ENCODE measurements at places on chromosomes 12 and 14. TPM values are rescaled to one million over a fixed set of nuclear protein-coding genes. Genes with fewer than 3 reads are reported as not detected.
A peak's percentile ranks its signal among the peaks of the same experiment; 100 is the strongest.

GRCh38 chr12:27020761-27021160 is 1.6 kb upstream of the MED21 start:
- no peak for DNase-seq

DNA sequence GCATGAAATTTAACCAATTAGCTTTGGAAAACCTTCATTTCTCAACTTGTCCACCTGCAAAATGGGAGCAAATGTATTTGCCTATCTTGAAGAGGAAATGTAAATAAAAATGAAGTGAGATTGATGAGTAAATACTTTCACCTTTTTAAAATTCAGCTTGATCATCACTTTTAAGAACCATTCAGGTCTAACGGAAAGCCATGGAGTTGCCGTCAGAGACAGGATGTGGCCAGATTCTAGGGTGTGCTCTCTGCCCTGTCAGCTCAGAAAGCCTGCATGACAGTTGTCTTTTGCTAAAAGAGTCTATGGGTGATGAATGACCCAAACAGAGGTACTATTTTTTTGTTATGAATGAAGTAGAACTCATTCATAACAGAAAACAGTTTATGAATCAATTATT is 104.3 kb upstream of the SLC35F4 start:
- no peak for DNase-seq

DNA sequence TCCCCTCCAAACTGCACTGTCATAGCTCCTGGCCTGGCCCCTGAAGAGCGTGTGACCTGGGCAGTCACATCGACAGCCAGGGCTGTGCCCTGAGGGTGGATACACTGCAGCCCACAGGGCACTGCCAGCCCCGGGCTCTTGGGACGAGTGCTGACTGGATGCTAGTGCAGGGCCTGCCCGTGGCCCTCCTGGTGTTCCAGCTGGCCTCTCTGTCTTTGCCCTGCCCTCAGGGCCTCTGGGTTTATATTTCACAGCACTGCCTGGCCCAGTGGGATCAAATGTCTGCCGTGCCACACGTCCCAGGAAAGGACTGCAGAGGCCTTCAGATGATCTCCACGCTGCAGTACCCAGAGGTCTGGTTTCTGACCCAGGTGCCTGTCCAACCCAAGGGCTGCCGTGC is 10.1 kb upstream of the CCDC197 start:
- DNase-seq = no peak

Gene DPY19L2
- total RNA-seq = not detected

Gene RNF212B
- not detected for total RNA-seq

Gene PPP1R12A
- total RNA-seq = 91.1 TPM

GRCh38 chr12:95480230-95480629 is 6.3 kb downstream of the METAP2 start:
- DNase-seq = peak; percentile 18

GRCh38 chr14:77181603-77182437 is at the start of gene TMEM63C:
Gene TMEM63C, plus strand, starts transcription at chr14:77181798. Its CDS starts 37,016 bp downstream, at chr14:77218814.
- peak; percentile 6 for DNase-seq

DNA sequence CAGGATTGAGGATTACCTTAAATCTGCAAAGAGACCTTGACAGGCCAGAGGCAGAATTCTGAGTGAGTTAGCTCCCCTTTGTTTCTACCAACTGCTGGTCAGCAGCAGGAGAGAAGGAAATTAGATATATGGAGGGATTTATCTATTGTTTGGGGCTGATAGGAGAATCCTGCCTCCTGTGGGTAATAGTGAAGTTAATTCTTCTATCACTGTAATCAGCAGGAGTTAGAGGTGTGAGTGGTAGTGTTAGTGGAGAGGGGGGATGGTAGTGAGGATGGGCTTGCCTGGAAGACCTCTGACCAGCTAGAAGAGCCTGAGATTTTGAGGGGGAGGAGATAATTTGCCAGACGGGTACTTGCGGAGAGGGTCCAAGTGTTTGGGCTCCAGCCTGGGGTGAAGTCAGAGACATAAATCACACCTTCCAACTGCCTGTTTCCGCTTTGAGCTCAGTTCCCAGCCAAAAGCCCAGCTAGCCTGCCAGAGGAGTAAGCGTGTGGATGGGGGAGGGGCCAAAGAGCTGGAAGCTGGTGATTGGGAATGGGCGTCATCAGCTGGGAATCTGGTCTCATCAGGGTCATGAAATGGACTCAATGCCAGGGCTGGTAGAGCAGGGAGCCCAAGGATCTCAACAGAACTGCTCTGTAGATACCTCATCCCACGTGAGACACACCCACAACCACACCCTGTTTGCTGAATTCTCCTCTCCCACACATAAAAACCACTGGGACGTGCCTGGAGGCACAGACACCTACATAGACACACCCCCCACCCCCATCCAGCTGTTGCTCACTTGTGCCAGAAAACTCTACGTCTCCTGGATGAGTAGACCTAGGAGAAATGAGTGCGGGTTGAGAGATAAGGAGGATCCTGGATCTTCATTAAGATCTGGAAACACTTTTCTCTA is 13.1 kb upstream of the ITGA5 start:
- peak; percentile 96 for DNase-seq

Gene CTSG
- not detected for total RNA-seq

Gene RNASE7
- total RNA-seq = not detected

DNA sequence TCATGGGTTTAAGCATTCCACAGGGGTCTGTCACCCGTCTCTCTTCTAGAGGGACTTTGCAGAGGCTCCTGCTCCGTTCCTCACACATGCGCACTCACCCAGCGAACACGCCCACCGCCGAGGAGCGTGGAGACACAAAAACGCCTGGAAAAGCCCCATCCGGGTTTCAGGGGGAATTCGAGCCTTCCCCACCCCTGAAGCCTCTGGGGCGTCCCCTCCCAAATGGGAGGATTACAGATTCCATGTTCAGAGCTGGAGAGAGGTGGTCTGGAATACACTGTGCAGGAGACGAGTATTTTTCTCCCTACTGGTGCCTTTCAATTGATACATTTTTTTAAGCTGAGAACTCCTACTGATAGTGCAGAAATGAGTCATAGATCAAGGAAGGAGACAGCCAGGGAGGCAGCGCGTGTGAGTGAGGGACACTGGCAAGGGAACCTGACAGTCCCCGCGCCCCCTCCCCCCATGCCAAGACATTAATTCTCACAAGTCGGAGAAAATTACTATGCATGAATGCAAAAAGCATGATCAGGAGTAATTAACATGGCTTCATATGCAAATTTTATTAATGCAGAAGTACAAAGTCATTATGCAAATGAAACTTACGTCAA is 36.9 kb downstream of the BCL11B start:
- DNase-seq = no peak

GRCh38 chr12:46677749-46678148 is 148.0 kb downstream of the SLC38A4 start:
- DNase-seq = peak; percentile 34

Gene CACNA2D4
- not detected for total RNA-seq

Gene NRIP2
- not detected for total RNA-seq

GRCh38 chr14:86708846-86709339 is 1178.9 kb downstream of the FLRT2 start:
- DNase-seq = no peak

- DNase-seq = no peak
Observed at GRCh38 chr12:95319694-95320331, 102.2 kb downstream of the VEZT start.

- DNase-seq = no peak
Observed at GRCh38 chr12:60752589-60752988, 1156.8 kb downstream of the SLC16A7 start.

GRCh38 chr12:104360157-104360556 is 56.6 kb downstream of the EID3 start:
- peak; percentile 48 for DNase-seq

DNA sequence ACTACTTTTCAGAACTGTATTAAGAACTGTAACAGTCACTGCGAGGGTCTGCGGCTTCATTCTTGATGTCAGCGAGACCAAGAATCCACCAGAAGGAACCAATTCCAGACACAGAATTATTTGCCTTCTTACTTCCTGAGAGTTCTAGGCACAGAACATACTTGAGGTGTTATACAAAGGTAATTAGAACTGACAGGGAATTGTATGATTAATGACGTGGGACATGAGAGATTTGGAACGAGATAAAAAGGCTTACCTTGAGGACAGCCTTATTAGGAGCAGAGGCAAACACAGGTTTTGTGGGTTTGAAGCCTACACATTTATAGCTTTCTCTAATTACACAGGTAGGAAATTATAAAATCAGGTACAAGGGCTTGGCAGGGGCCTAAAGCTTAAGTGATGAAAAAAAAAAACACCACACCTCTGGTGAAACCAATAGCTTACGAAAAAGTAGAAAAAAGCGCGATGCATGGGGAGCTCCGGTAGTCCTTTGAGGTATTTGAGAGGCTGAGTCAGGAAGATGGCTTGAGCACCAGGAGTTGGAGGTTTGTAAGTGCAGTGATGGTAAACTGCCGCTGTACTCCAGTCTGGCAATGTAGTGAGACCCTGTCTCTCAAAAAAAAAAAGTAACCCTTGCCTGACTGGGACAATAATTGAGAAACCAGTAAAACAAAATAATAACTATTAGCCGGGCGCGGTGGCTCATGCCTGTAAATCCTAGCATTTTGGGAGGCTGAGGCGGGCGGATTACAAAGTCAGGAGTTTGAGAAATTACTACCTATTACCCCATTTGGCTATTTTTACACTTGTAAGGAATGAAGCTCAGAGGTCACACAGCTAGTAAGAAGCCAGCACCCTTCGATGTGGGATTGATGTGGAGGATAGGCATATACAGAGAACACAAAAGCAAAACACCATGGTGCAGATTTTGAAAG is 795 bp upstream of the ACOT2 start:
- peak; percentile 70 for DNase-seq

- DNase-seq = no peak
Observed at GRCh38 chr12:123830675-123831074, 68.6 kb downstream of the DNAH10 start.
